Muscle of arm (tissue), 14 donors: ENCODE measurements at places on chromosomes 6 and 20.

- DNase-seq: no peak
Observed at GRCh38 chr20:62476056-62476838, 452 bp upstream of the GATA5 start.

DNA sequence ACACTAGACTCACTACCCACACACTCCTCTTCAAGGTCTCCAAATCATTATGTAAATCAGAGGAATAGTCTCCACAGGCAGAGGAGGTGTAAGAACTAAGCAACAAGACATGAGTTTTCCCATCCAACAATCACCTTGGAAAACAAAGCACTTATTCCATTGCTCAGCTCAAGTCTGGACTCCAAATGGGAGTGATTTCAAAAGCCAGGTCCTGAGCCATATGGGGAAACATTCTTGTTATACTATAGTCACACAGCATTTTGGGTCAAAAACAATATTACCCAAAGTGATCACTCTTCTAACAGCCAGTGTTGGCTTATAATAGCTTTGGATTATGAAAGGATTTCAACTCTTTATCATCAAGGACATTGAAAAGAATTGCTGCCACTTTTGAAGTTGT is 3.6 kb upstream of the PRPH2 start:
- no peak for DNase-seq

GRCh38 chr6:136524936-136525413 is 25.2 kb downstream of the MAP7 start:
- no peak for DNase-seq

DNA sequence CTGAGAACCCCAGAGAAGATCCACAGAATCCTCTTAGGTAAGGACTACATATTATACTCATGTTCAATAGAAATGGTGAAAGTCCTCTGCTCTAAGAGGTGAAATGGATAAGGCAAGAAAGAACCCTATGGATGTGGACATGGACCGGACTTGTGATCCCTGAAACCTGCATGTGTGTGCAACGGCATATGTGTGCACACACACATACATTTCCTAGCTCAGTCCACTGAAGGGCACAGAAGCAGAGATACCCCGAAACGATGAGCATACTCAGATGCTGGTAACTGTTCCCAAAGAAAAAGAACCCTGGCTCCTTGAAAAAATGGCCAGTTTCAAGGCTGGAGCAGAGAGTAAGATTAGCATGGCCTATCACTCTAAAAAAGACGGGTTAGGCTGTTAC is 22.6 kb downstream of the SNX5 start:
- DNase-seq: no peak

GRCh38 chr6:63597141-63598048 is 25.1 kb downstream of the LOC128125822 start:
- DNase-seq: no peak

- DNase-seq: no peak
Observed at GRCh38 chr20:58752565-58752964, 60.0 kb downstream of the NPEPL1 start.
